D721Med (cell line): ENCODE measurements at places on chromosomes 2 and 18.

GRCh38 chr18:26543373-26543772, 5.0 kb downstream of the KCTD1 start:
- DNase-seq: no peak

GRCh38 chr2:33038799-33039198, 92.0 kb downstream of the LTBP1 start:
- DNase-seq: no peak

- no peak for DNase-seq
Observed at GRCh38 chr2:42046819-42047487, 868 bp upstream of the PKDCC start.

DNA sequence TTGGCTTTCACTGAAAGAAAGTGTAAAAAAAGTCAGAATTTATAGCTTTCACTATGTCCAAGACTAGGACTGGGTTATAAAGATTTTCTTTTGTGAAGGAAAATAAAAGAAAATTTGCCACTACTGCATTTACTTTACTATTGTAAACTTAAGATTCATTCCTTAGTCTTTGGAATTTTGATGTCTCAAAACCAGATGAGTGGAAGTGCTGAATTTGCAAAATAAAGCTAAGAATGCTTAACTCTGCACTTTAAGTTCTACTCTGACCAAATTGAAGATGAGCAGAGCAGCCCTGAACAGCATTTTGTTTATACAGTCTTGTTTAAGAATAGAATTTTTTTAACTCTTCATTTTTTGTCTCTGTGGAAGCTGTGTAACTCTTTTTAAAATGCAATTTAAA, 102.4 kb downstream of the ICA1L start:
- DNase-seq: no peak

DNA sequence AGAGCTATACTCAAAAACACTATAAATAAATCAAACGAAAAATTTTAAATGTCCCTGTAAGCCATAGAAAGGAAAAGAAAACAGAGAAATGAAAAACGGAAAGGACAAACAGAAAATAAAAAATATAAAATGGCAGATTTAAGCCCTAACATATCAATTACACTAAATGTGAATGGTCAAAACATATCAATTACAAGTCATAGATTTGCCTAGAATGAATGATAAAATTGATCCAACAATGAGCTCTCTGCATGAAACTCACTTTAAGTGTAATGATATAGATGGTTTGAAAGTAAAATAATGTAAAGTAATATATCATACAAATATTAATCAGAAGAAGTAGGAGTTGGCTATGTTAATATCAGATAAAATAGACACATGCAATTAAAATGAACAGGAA, 54.2 kb upstream of the TCF4 start:
- no peak for DNase-seq

DNA sequence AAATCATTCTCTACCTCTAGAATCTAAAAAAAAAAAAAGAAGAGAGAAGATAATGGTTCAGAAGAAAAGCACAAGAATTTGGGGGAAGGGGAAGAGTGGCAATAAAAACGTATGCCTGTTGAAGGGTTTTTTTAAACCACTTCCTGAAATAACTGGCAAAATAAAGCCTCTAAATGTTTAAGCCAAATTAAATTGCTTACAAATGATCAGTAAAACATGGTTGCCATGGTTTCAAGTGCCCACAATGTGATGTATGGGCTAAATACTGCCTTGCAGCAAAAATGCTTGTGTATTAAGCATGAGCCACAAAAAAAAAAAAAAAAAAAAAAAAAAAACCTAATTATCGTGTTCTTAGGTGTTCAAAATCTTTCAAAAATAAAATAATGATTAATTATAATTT, 60.8 kb downstream of the RBM43 start:
- no peak for DNase-seq
